Caudate nucleus (tissue), 63 donors: ENCODE measurements at places on chromosomes 2 and 18.

DNA sequence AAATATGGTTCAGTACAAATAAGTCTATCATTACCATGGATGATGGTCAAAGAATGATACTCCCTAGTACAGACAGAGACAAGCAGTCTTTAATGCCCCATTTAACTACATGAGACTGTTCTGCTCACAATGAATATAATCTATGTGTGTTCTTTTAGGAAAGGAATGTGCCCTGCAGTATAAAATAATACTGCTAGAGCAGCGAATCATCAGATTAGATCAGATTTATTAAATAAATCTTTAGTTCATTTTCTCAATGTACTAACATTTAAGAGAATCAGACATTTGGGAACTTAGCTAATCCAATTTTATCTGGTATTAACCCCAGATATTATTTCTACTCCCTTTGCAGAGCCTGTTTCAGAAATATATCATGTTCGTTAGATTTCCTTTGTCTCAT lies 272.0 kb upstream of the GCFC2 start:
- no peak for DNase-seq

DNA sequence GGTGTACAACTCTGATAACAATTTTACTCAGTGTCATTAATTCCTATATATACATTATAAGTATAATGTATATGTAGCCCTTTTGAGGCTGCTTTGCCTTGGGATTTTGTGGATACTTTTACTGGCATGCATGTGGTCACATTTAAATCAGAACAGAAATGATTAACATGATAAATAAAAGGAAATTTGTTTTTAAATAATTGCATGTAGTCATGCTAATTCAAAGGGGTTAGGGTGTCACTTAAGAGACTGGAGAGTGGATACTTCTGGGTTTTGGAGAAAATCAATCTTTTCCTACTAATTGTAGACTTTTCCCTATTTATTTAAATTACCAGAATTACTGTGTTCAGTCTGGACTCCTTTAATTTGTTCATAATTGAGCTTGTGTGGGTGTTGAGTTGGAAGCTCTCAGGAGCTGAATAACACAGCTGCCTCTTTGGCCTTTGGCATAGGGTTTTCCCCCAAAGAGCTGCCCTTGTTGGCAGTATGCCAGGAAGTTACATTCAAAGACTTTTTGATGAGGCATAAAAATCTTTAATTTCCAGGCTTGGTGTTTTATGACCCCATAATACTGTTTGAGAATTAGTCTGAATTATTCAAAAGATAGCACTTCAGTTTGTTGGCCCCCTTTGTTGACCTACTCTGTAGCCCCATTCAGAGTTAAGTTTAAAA lies 484.7 kb upstream of the NRP2 start:
- no peak for DNase-seq

DNA sequence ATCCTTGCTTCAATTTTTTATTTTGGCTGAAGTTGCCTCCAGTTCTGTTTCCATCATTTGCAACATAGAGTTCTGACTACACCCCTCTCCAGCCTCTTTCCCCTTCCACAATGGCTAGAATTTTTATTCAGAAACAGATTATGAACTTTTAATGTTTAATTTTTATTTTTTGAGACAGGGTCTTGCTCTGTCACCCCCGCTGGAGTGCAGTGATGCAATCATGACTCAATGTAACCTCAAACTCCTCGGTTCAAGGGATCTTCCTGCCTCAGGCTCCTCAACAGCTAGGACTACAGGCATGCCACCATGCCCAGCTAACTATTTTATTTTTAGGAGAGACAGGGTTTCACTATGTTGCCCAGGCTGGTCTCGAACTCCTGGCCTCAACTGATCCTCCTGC lies 2.8 kb downstream of the NTSR2 start:
- DNase-seq = no peak

DNA sequence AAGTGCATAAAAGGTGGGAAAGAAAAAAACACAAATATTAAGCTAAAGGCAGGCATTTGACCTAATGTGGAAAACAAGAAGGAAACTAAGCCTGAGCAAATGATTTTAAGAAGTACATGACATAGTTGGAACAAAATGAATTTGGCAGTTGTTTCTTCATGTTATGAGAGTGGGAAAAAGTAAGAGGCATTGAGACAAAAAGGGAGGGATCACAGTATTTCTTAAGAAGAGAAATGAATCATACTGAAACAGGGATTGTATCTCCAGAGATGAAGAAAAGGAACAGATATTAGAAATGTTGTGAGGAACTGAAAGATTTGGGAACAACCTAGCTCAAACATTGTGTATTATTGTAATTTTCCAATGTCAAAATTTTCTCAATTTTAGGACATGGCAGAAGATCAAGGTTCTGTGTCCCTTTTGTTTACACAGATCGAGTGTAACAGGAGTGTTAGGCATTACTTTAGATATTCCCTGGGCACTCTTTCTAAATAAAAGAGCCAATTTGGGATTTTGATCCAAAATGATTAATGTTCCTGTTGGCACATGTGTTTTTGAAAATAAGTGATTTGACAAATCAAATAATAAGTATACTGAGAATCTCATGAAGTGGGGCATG lies 98.6 kb downstream of the CALCRL start:
- DNase-seq = no peak

DNA sequence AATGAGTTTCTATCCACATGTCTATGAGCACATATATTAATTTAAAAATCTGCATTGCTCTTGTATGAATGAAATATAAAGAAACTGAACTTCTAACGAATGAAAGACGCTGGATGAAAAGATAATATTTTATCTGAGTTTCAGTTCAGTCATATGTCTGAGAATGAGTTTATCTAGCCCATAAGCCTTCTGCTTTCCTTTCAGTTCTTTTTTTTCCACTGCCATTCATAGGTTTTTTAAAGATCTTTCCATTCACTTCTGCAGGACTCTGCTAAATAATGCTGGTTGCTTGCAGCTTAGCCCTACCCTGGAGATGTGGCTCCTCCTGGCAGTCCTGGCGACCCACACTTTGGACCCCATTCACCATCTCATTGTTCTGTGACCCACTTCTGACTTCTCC lies 109.0 kb downstream of the BCL2 start:
- DNase-seq = no peak

DNA sequence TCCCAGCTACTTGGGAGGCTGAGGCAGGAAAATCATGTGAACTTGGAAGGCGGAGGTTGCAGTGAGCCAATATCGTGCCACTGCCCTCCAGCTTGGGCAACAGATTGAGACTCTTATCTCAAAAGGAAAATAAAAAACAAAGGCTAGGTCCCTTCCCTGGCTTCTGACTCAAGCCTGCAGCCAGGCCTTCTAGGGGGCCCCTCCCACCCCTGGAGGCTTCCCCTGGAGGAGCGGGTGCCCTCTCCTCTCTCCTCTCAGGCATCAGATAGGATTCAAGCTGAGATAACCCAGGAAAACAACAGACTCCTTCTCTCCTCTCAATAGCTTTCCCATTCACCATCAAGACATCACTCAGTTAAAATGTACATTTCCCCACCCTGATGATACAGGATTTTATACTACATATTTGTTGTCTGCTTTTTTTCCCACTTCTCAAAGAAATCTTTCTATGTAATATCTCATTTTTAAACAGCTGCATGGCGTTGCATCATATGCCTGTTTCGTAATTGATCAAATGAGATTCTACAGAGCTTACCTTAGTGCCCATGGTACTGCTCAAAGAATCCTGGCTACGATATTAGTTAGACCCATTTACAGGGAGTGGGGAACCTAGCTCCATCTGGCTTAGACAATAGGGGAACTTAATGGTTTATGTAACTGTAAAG lies 20.6 kb upstream of the C2orf72 start:
- no peak for DNase-seq

DNA sequence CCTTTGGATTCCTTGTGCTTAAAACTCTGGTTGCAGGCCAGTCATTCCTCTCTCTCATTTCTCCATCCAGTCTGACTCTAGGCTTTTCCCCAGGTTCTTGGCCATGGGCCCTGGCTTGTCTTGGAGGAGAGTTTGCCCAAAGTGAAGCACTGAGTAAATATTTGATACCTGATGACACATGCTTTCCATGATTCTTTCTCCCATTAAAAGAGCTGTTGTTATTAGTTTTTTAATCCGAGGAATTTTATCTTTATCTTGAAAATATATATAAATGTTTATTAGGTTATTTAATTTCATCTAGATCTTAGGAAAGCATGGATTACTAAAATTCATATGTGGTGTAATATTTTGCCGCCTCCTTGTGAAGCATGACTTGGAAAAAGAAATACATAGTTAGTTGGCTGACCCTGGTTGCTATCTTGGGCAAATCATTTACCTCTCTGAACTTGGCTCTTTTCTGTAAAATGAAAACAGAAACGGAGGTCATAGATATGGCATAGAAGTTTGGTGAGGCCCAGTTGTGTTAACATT lies 650.1 kb downstream of the SLC4A3 start:
- DNase-seq = no peak

GRCh38 chr2:32991091-32991845 lies 44.5 kb downstream of the LTBP1 start:
- DNase-seq = no peak

DNA sequence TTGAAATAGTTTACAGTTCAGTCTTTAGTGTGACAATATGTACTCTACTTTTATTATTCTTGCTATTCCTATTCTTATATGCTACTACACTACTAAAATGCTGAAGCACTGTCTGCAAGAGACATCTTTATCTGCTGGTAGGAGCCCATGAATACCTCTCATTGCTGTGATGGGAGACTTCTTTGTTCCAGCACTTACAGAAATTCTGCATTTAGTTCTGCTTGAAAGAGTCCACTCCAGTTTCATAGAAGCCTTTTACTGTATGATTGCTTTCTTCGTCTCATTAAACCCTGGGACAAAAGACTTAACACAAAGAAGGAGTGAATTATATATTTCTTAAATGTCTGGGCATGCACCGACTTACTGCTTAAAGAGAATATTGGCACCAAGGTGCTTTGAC lies 272.7 kb downstream of the CD226 start:
- no peak for DNase-seq

DNA sequence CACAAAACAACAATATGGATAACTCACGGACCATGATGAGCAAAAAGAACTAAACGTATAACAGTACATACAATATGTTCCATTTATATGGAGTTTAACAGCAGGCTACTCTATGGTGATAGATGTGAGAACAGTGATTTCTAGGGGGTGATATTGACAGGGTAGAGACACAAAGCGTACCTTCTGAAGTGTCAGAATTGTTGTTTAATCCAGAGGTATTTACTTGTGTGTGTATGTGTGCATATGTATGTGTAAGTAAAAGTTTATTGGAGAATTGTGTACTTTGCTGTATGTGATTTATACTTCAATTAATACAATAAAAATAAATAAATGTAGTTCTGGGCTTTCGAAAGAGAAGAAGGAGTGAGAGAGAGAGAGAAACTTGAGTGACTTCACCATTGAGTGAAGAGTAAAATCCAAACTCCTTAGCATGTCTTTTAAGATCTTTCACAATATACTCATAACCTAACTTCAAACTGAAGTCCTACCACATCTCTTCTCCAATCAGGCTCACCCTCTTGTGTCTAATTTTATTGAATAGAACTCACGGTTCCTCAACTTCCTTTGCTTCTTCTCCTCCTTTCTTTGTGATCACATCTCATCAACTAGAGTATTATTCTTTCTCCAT lies 126.0 kb upstream of the KLF7 start:
- no peak for DNase-seq

GRCh38 chr18:53426666-53427184 lies 797.7 kb downstream of the MBD2 start:
- DNase-seq = no peak

DNA sequence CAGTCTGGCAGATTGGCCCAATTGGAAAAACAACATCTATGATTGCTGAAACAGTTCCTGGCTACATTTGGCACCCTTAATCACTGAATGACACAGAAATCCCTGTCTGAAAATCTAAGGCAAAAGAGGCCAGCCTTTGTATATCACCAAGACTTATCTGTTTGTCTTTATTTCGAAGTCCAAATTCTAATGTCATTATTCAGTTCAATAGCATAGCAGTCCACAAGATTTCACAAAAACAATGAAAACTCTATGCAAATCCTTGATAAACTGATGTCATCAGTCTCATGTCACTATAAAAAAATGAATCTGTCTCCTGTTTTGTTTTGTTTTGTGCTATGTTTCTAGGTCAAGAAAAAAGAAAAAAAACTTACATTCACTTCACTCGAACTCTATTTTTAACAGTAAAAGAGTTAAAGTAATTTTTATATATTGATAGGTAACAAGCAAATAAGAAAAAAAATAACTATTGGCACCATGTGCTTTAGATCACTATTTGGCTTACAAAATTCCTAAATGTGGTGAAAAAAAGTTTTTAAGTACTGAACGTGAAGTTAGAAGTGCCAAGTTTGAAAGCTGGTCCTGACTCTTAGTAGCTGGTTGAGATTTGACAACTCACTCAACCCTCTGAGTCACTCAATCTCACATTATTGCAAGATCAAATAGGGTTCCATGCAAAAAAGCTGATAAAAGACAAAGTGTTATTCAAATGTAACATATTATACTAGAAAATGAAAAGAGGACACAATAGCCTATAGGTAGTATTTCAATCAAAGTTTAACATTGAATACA lies 359.3 kb downstream of the IRS1 start:
- DNase-seq = no peak

- DNase-seq = no peak
These were observed 59.8 kb downstream of the SNTG2 start for GRCh38 chr2:1010415-1010930.

- DNase-seq = no peak
These were observed 119.2 kb downstream of the ETAA1 start for GRCh38 chr2:67516362-67516761.

- DNase-seq = no peak
These were observed 439.1 kb upstream of the ID2 start for GRCh38 chr2:8242739-8243138.

- no peak for DNase-seq
These were observed 33.3 kb downstream of the VSNL1 start for GRCh38 chr2:17573804-17574175.

DNA sequence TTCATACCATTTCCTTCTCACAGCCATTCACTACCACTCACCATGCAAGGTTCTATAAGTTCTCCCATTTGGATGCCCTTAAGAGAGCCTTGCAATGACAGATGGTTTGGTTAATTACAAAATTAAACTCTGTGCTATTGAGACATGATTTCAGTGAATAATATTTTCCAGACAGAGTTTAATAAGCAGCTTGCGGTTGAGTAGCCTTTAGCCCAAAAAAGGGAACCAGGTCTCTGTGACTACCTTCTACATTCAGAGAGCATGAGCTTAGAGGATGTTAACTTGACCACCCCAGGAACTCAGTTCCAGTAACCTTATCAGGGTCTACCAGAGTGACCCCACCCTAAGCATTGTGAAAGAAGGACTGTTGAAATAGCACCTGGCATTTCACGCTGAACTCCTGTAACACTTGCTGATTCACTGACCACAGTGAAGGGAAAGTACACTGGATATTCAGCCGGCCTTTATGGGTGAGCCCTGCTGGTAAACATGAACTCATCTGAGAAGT lies 1173.1 kb upstream of the ZEB2 start:
- no peak for DNase-seq

DNA sequence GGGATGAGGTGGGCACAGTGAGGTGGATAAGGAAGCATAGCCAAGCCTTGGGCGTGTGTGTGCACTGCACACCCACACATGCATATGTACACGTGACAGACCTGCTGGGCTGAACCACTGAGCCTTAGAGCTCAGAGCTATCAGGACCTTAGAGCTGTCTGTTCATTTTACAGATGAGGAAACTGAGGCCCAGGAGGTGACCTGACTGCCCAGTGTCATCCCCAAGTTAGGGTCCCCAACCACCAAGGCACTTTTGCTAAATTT lies 8.2 kb upstream of the SNED1 start:
- DNase-seq = no peak

GRCh38 chr2:169900686-169901085 lies 73.4 kb downstream of the UBR3 start:
- DNase-seq = no peak

GRCh38 chr18:5393779-5394178 lies 98.3 kb upstream of the ZBTB14 start:
- DNase-seq = no peak

GRCh38 chr18:46920067-46920466 lies 2.7 kb downstream of the KATNAL2 start:
- DNase-seq = no peak
